ENCODE measurements at places on chromosomes 2 and 18.

DNA sequence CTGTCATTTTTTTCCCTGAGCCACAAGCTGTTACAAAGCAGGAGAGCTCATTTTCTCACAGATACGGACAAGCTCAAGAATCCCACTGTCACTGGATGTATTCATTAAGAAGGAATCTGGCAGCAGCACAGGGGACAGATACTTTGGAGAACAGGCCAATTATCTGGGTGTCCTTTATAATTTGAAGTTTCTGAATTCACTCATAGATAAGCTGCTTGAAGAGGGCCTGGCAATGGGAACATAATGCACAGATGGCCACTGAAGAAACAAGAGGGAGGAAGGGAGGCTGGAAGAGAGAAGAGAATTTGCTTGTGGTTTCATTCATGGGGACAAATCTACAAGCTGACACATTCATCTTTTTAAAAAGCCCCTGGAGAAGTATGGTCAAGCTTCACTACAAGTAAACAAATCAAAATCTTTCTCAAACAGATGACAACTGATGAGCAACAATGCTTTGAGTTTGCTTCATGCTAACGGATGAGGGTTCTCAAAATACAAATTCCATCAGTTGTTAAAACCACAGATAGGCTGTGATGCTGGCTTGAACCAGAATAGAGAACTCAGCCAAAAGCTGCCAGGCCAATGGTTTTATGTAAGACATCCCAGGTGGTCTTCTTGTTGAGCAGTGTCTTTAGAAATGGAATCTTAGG lies 11.9 kb downstream of the BCL2 start:
- no peak for DNase-seq

- DNase-seq: no peak
Measured at GRCh38 chr2:212249451-212249850, 289.2 kb downstream of the ERBB4 start.

GRCh38 chr2:120672526-120673204 lies 63.0 kb upstream of the GLI2 start:
- no peak for DNase-seq

DNA sequence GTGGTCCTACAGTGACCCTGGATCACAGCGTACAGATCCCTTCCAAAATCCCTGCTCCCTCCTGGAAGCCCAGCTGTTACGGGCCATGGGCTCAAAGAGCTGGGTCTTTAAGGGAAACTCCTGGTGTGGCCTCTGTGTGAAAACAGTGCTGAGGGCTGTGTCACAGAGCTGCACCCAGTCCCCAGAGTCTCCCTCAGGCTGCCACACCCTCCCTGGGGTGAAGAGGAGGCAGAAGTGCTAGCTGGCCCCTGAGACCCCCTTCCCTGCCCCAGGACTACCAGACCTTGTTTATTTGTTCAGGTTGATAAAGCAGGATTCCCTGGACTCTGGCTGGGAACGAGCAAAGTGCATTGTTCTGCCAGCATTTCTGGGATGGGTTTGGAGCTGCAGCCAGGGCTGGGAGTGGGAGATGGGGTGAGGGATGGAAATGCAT lies 7.7 kb downstream of the ATOH8 start:
- DNase-seq: no peak

GRCh38 chr2:175930504-175930903 lies 71.6 kb downstream of the LNPK start:
- no peak for DNase-seq
